ENCODE measurements at places on chromosomes 13 and 19.

- no peak for DNase-seq
These were observed 83.1 kb downstream of the B3GLCT start for GRCh38 chr13:31282741-31283455.

DNA sequence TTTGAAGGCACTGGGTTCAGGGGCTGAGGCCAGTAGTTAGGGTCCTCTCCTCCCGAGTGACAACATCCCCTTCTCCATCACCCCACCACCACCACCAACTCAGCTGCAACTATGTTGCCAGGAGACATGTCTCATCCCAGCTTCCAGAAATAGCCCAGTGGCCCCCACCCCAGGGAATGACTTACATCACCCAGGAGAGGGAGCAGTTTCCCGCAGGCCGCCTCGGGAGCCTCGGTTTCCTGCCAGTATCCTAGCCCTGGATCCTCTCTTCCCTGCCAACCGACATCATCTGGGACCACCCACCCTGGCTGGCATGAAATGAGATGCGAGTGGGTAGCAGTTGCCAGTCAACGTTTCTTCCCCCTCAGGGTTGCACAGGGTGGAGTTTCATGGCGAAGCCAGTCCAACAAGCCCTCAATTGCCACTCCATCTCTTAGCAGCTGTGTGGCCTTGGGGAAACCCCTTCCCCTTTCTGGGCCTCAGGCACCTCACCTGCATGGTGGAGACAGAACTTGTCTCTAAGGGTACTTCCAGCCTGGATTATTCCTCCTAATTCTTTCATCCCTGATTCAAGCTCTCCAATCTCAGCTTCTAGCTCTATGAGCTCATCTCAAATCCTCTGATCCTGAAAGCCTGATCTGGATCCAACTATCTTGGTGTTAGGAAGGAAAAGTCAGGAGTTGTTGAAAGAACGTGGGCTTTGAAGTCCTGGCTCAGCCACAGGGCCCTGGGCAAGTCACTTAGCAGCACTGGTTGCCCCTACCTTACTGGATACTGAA lies 3.9 kb upstream of the GSK3A start:
- DNase-seq: no peak

- DNase-seq: no peak
These were observed 224.2 kb upstream of the MAB21L1 start for GRCh38 chr13:35700671-35701070.

- DNase-seq: no peak
These were observed 2.0 kb upstream of the TMEM221 start for GRCh38 chr19:17450264-17451075.

DNA sequence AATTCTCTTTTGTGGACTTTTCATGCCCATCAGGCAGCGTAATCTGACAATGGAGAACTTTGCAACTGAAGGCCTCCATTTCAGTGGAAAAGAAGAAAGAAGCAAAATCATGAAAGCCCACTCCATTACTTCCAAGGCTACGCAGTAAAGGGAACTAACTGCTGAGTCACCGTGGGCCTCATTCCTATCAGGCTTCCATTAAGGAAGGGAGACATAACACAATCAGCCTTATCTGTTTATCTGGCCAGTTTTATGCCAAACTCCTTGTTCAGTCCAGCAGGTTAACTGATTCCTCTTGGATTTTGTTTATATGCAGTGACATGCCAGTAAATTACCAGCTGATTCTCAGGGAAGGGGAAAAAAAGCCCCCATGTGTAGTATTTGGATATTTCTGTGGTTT lies 56.8 kb upstream of the KATNAL1 start:
- DNase-seq: no peak

DNA sequence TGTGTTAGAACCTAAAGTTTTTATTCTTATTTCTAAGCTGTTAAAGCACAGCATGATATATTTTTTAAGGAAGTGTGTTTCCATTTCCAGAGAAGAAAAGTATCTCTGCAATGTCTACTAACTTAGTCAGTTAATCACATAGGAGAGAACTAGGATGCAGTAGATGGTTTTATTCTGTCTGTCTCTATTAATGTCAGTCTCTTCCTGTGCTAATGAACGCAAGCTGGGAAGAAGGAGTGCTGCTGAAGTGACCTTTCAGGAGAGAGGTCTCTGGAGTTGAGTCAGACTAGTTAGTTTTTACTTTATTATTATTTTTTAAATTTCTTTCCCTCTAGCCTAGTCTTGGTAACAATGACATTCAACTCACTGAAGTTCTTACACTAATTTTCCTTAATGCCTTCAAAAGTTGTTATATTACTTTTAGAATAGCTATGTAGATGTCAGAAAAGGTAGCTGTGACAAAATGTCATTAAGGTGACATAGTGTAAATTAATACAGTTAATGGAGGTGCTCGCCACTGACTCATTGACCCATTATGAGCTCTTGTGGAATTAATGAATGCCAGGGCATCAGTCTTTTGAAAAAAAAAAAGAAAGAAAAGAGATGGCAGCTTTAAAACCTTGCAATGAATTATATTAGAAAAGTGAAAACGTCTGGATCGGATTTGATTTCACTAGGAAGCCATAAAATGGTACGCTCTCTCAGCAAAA lies 120.0 kb upstream of the MAB21L1 start:
- no peak for DNase-seq

GRCh38 chr19:23527797-23528196 lies 132.5 kb upstream of the ZNF91 start:
- no peak for DNase-seq

DNA sequence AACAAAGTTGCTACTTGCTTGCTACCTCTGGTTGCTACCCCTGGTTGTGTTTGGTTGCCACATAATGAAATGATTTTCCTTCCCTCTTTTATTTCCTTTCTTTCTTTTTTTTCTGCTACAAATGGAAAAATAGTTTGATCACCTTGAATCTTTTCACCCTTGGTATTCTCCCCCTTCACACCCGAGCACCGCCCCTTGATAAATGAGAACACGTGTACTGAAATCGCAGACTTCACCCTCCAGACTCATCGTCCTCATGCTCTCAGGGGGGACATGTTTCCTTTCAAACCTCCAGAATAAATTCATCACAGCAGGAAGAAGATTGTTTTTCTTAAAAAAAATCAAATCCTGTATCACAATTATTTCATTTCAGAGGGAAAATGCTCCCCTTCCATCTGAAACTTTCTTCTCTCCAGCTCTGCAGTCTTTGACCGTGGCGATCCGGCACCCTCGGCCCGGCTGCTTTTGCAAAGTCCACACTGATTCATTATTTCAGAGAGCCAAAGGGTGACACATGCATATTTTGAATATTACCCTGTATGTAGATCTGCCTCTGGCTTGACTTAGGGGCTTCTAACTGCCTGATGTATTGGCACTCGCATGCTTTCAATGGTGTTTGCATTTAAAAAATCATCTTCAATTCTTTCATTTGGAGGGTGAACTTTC lies 222.6 kb upstream of the MAB21L1 start:
- no peak for DNase-seq

DNA sequence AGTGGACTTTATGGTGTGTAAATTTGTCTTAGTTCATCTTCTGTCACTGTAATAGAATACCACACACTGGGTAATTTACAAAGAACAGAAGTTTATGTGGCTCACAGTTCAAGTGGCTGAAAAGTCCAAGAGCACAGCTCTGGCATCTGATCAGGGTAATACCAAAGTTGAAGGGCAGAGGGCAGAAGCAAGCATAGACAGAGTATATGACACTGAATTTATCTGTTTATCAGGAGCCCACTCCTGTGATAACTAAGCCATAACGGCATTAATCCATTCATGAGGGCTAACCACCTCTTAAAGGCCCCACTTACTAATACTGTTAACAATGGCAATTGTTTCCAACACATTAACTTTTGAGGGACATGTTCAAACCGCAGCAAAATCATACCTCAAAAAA lies 4.0 kb upstream of the RFXAP start:
- DNase-seq: no peak

DNA sequence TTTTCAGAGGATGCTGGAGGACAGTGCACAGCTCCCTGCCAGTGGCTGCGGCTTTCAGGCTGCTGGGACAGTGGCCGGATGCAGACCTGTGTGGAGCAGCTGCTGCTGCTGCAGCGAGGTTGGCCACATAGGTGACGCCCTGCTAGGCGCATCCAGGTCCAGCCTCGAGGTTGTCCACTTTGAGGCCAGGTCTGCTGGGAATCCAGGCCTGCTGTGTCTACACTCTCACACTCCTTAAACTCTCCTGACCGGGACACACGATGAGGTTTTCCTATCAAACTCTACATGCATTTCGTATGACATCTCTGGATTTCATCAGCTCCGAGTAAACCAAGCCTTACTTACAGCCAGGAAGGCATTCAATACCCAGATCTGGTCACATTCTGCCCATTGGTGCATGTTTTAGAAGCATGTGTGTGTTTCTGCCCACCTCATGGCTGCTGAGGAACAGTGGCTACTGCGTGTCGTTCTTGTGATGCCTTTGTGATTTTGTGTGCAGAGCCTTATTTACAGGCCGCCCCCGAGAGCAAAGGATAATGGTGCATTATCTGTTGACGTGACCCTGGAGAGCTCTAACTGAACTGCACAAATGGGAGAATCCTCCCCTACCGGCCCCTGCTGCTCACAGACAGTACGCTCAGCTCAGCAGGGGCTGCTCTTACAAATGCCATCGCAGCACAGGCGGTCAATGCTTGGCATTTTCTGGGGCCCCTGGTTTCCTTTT lies 12.3 kb upstream of the MCF2L start:
- DNase-seq: no peak

DNA sequence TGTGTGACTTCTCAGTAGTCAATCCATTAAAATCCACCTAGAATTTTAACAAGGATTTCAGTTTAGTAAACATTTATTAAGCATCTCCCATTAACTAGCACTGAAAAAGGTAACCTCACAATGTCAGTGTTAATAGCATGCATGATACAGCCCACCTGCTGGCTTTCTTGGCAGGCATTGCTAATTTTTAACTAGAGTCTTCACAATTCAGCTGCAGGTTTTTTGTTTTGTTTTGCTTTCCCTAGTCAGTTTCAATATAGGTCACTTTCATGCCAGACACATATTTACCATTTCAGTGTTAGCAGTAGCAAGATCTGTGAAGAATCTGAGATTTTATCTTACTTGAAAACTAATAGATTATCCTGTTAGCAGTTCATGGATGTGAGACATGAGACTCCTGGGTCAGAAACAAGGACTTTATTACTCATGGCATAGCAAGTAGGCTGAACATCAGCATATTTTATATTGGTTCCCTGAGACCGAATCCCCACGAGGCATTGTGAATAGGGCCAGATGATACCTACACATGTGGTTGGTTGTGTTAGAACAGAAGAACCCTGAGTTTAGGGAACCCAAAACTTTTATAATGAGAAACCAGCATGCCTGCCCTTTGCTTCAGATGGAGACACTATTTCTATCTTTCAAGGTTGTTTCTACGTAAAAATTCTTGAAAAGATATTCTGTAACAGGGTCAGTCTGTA lies 198.0 kb upstream of the HTR2A start:
- DNase-seq: no peak

DNA sequence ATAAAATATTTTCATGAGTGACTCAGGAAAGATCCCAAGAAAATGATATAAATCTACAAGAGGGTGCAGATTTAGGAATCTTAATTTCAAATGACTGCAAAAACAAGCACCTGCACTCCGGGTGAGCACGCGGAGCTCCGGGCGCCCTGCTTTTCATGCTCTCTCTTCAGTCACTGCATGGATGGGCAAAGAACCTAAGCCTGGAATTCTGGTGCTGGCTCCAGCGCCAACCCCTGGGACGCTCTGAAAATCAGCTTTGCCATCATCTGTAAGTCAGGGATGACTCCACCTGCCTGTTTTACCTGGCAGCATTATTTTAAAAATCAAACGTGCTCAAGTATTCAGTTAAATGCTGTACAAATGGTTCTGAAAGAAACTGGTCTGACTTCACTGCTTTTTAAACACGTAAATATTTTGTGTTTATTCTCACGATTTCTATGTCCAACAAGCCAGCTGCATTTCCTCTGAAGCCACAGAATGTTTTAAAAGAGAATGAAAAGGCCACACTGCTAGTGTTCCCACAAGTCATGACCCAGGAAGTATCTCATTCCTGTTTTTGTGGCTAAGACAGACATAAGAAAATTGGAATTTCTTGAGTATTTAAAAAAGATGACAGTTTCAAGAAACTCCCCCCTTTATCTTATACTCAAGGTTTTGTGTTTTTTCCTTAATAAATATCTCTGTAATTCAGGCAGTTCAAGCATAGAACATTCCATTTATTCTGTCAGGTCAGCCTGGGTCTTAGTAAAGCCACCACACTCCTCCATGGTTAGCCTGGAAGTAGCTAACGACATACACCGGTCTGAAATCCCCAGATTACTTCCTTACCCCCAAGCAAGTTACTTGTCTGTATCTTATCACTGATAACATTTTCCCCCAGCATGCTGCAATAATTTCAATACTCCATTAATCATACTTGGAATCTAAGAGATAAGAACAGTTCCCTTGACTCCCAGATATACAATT lies 81.1 kb downstream of the COL4A1 start:
- no peak for DNase-seq

GRCh38 chr13:40671956-40672764 lies 5.7 kb upstream of the FOXO1 start:
- no peak for DNase-seq

GRCh38 chr19:2176337-2176994 lies 12.7 kb downstream of the DOT1L start:
- DNase-seq: no peak

GRCh38 chr13:96052656-96053002 lies 572 bp downstream of the UGGT2 start:
- DNase-seq: no peak

- DNase-seq: no peak
These were observed 188.8 kb downstream of the TSHZ3 start for GRCh38 chr19:31160336-31160926.

GRCh38 chr19:13195678-13196077 lies 45.5 kb downstream of the IER2 start:
- no peak for DNase-seq

- no peak for DNase-seq
These were observed 555 bp downstream of the NR2C2AP start for GRCh38 chr19:19202707-19203011.

DNA sequence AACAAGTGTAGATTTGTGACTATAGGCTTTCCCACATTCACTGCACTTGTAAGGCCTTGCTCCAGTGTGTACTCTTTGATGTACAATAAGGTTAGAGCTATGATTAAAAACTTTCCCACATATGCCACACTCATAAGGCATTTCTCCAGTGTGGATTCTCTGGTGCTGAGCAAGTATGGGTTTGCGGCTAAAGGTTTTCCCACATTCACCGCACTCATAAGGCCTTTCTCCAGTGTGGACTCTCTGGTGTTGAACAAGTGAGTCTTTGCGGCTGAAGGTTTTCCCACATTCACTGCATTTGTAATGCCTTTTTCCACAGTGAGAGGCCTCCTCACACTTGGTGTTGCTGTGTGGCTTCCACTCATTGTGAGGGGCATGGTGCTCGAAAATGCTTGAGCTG lies 3.7 kb downstream of the ZNF772 start:
- DNase-seq: no peak

DNA sequence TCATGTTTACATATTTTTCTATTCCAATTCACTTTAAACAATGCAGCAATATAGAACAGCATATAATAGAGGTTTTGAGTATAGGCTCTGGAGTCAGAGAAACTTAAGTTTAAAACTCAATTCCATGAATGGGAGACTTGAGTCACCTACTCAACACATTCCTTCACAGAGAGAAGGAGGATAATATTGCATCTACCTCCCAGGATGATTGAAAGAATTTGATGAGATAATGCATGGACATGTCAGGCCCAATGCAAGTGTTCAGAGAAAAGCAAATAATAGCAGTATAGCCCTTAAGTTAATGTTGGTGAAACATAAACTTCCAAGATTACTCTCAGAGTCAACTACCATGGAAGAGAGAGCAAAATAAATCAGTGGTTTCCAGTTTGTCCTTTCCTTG lies 170.2 kb downstream of the DCLK1 start:
- no peak for DNase-seq

Measured in stimulated activated CD8-positive, alpha-beta memory T cell treated with anti-CD3 and anti-CD28 coated beads, Interleukin-2, amount 100 ng/mL, for 1 hour (primary cell).